Activated CD8-positive, alpha-beta memory T cell treated with anti-CD3 and anti-CD28 coated beads for 4 hours (primary cell): ENCODE measurements at places on chromosomes 7 and 10.

DNA sequence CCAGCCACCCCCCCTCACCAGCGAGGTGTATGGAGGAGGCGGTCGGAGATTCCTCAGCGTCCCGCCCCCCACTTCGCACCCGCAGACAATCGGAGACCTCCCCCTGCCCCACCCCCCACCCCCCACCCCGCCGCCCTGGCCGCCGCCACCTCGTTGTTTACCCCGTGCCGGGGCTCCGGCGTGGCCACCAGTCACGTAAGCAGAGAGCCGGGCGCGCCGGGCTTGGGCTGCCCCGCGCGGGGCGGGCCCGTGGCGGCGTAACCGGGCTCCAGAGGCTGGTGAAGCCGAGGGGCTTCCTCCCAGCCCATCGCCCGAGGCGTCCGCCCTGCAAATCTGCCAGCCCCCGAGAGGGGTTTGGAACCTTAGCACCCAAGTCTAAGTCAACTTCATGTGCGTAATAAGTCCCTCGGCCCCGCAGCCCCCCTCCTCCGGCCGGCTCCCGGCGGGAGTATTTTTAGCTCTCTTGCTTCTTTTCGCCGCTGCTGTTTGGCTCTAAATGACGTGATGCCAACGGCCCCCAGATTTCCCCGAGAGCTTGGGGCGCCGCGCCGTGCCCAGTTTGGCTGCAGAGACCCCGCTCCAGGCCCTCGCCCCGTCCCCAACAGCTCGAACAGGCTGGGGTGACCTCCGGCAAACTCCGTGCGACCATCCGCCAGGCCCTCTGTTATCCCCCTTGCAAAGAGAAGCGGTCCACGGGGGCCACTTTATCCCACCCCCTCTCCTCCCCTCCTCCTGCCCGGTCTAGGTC lies 2.7 kb downstream of the MXI1 start:
- no peak for DNase-seq

DNA sequence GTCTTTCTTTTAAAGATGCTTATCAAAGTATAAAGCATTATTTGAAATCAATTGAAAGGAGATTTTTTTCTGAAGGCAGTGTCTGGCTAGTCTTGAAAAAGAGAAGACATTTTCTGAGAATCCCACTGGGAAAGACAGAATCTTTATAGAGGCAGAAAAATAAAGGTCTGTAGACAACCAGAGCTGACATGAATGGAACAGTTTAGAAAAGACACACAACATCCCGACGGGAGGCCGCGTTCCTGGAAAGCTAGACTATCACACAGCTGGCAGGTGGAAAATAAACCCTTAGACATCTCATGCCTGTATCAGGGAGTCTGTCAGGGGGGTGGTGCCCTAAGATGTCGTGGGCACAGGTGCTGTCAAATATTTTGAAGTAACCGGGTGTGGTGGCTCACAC lies 48.0 kb upstream of the KLF6 start:
- DNase-seq: no peak

DNA sequence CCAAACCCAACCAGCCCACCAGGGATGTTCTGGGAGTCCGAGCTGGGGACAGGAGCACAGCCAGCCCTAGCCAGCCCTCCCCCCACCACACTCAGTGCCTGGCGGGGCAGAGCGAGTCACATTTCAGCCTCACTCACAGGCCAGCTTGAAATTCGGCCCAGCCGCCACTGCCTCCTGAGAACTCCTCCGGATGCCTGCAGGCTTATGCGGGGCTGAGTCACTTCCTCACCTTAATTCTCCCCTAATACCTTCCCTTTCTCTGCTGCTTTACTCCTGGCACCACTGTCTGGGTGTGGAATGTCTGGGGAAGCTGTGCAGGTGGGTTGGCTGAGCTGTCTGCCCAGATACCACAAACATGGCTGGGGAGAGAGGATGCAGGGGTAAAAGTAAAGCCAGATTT lies 22.6 kb upstream of the DLG5 start:
- DNase-seq: no peak

DNA sequence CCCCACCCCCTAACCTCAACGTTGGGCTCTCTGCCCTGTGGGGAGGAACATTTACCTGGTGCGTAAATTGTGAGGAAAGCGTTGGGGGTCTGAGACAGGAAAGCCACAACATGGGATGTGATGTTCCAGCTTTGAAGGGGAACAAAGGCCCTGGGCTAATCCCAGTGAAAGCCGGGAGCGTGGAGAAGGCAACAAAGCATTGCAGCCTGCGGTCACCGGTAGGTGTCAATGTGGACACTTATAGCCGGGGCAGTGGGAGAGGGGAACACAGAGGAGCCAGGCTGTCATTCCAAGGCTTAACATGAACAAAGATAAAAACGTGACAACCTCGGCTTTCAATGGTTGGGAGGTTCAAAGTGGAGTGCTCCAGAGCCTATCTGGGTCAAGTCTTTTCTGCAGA lies 12.7 kb downstream of the PTF1A start:
- DNase-seq: no peak

DNA sequence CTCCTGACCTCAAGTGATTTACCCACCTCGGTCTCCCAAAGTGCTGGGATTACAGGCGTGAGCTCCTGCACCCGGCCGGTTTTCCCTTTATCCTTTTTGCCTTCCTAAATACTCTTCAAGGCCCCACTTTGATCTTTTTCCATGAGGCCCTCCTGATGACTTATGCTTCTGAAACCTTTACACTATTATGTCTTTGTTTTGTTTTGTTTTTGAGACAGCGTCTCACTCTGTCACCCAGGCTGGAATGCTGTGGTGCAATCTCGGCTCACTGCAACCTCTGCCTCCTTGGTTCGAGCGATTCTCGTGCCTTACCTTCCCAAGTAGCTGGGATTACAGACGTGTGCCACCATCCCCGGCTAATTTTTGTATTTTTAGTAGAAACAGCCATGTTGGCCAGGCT lies 3.8 kb downstream of the STMP1 start:
- no peak for DNase-seq

DNA sequence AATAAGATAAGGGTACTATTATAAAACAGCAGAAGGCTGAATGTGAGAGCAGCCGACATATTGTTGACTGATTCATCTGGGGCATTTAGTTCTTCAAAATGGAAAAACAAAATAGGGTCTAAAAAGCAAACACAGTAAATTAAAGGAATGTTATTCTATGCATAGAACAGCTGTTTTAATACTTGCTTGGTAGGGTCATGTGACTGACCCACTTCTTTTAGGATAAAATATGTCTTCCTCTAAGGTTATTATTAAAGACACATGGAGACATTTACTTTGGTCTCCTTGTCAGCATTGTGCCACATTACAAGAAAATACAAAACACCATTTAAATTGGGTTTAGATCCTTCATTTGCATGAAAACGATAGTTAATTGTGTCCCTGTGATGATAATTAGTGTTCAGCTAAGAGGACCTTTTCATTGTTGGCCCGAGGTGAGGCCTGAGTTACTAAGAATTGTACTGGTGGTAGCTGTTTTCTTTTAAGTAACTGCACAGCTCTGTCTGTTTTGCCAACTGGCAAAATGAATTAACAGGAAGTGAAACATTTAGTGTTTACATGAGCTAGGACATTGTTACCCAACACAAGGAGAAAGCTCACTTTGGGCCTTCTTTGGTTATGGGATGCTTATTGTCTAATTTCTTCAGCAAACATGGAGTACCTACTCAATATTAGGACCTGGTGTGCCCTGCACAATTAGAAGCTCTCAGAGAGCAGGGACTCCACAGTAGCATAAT lies 764.4 kb downstream of the LRMDA start:
- no peak for DNase-seq

DNA sequence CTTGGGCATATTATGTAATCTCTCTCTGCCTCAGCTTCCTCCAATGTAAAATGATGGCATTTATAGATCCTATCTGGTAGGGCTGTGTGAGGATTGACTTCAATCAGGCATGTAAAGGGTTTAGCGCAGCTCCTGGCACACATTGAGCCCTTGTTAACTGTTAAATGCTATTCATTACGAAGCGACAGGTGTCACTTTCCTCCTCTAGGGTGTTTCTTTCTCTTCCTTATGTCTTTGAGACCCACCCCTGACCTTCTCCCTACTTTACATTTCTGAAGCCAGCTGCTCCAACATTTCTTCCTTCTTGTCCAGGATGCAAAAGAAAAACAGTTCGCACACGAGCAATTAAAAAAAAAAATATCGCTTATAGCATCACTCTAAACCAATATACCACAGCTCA lies 5.7 kb upstream of the R3HCC1L start:
- no peak for DNase-seq

DNA sequence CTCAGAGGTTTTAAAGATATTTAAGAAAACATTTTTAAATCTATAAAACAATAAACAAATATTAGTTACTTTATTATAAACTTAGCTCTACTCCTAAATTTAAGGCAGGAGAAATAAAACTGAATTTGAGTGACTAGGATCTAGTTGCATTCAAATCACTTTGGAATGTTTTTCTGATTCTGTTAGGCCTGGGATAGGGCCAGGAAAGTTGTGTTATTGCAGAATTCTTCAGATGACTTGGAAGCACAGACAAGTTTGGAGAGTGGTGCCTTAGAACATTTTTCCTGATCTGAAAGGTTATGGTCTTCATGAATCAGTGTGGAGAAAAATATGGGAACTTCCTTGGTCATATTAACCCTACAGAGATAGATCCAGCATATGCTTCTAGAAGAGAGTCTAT lies 15.6 kb upstream of the SLC25A13 start:
- no peak for DNase-seq

- DNase-seq: no peak
These were observed 38.9 kb downstream of the FAM20C start for GRCh38 chr7:231030-231857.

GRCh38 chr10:62651341-62651740 lies 153.2 kb upstream of the ADO start:
- DNase-seq: no peak
